ENCODE measurements at places on chromosomes 6 and 20. TPM values are rescaled to one million over a fixed set of nuclear protein-coding genes. Genes with fewer than 3 reads are reported as not detected.

The TUBB2B gene
- total RNA-seq: 5.6 TPM

- no peak for DNase-seq
- H3K4me1 ChIP-seq: no peaks in the 10 kb centered on the region
- no peaks in the 10 kb centered on the region for H3K27me3 ChIP-seq
- H3K36me3 ChIP-seq: no peaks in the 10 kb centered on the region
These were observed 61.1 kb downstream of the TMEM170B start for GRCh38 chr6:11598687-11599086.

- no peak for DNase-seq
- no peaks in the 10 kb centered on the region for H3K4me1 ChIP-seq
- no peaks in the 10 kb centered on the region for H3K36me3 ChIP-seq
These were observed 180.8 kb downstream of the BCAS1 start for GRCh38 chr20:53889411-53890148.

DNA sequence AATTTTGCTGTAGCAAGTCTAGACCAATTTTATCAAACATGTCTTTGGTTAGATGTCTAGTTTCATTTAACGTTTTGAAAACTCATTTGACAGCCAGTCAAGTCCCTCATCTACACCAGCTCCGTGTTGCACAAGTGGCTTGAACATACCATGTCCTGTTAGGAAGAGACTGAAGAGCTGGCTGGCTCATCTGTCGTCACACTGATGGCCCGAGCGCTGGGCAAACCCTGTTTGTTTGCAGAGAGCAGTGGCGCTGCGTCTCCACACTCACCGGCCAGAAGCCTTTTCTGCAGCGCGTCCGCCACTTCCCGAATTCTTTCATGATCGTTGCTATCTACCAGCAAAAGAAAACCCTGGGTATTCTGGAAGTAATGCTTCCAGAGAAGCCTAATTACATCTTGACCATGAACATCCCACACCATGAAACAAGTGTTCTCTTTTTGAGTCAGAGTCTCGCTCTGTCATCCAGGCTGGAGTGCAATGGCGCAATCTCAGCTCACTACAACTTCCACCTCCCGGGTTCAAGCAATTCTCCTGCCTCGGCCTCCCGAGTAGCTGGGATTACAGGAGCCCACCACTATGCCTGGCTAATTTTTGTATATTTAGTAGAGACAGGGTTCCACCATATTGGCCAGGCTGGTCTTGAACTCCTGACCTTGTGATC, 10.7 kb upstream of the TCFL5 start:
- DNase-seq: peak; percentile 21
- no peaks in the 10 kb centered on the region for H3K4me1 ChIP-seq
- no peak overlapping the region for H3K27ac ChIP-seq
- H3K27me3 ChIP-seq: no peaks in the 10 kb centered on the region
- H3K36me3 ChIP-seq: no peaks in the 10 kb centered on the region

DNA sequence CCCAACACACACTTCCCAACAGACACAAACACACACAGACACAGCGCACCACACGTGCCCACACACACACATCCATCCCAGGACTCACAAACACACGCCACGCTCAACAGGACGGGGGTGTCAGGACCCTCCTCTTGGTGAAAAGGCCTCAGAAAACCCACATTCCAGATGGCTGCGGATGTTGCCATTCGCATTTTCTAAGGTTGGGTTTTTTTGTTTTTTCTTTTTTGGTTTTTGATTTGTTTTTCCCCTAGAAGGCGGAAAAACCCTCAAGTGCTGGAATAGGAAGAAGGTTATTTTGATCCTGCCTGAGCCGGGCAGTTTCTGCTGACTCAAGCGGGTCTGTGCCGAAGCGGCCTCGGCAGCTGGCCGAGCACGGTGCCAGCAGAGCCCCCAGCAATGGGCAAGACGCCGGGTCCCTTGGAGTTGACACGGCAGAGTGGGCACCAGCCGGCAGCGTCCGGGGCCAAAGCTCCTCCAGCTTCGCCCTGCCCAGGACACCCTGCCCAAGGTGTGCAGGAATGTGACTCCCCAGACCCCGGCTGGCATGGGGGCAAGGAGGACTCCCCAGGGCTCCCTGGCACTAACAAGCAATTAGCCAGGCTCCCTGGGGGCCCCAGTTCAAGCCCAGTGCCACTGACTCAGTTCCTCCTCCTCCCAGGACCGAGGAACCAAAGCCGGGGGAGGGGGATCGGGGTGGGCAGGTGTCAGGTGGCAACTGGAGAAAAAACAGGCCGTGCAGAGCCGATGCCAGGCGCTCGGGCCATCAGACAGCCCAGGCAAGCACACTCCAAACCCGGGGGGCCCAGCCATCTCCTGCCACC, 40.9 kb upstream of the ZBP1 start:
- DNase-seq: peak; percentile 79
- H3K36me3 ChIP-seq: peaks cover 5% of the 10 kb centered on the region
- no peaks in the 10 kb centered on the region for H3K27me3 ChIP-seq
- no peak overlapping the region for H3K27ac ChIP-seq
- no peaks in the 10 kb centered on the region for H3K4me1 ChIP-seq
